Neural progenitor cell (in vitro differentiated cells): ENCODE measurements at places on chromosomes 3 and 15. TPM values are rescaled to one million over a fixed set of nuclear protein-coding genes. Genes with fewer than 3 reads are reported as not detected.

GRCh38 chr3:32355751-32356291 is 35.8 kb upstream of the CMTM7 start:
- DNase-seq, result no peak

DNA sequence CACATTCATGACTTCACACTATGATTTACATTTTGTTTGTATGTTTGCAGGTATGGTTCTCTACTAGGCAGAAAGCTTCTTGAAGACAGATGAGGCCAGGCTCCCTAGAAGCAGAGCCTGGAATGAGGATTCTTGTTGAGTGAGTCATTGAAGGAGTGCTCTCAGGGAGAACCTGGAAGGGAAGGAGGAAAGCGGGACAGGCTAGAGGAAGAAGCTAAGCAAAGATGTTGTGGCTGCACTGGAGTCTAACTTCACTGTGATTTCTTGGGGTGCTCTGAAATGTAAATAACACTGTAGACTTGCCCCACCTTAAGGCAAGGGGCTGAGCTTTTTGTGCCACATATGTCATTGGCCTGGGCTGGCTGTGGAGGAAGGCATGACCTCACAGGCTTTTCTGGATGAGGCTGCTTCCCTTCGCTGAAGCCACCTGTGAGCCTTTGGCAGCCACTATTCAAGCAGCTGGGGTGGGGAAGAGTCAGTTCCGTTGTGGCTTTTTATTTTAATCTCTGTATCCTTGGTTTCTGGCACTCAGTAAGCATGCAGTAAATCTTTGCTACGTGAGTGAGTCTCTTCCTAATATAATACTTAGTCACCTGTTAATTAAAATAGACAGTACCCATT is 307.3 kb downstream of the SV2B start:
- no peak for DNase-seq

The PHLDB2 gene
- 12.8 and 15.9 TPM in 2 replicates for total RNA-seq

The CFAP100 gene
- 0.12 TPM in 1 of 2 replicates, not detected in the other for total RNA-seq

- no peak for DNase-seq
Observed at GRCh38 chr3:149701977-149702350, 44.1 kb upstream of the WWTR1 start.

DNA sequence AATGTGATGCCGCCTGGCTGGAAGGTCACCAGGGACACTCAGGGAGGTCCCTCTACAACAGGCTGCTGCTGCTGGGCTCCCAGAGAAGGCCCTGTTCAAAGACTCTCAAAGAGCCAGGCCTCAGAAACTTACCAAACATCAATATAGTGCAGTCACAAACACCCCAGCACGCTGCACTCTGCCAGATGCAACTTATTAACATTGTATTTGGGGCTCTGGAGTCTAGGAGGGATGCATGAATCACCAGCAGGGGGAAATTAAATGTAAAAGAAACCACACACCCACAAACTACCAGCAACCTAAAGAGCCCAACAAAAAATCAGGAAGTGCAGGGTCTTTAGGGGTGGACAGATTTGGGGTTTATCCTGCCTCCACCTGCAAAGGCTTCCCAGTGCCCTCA is 74.6 kb upstream of the SPATA12 start:
- DNase-seq, result no peak

The ALDH1A2 gene
- 30.8 and 52.5 TPM in 2 replicates for total RNA-seq

DNA sequence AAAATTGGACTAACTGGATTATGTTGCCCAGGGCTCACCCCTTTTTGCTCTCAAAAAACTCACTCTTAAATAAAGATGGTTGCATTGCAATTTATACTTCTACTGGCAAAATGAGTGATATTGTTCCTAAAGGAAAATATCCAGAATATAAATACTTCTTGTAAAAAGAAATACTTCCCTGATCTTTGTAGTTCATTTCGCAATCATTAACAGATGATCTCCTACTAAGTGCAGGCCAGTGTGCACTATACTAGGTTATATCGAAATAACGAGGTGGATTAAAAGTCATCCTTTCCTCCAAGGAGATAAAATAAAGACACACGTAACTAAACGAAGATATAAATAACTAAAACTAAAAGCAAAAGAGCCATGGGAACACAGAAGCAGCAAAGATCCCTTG is 63.0 kb downstream of the MEX3B start:
- no peak for DNase-seq

The PLSCR2 gene
- not detected in 2 replicates for total RNA-seq

- DNase-seq, result no peak
Observed at GRCh38 chr3:141045849-141046248, 5.3 kb upstream of the SPSB4 start.

The PRR23A gene
- not detected in 2 replicates for total RNA-seq

DNA sequence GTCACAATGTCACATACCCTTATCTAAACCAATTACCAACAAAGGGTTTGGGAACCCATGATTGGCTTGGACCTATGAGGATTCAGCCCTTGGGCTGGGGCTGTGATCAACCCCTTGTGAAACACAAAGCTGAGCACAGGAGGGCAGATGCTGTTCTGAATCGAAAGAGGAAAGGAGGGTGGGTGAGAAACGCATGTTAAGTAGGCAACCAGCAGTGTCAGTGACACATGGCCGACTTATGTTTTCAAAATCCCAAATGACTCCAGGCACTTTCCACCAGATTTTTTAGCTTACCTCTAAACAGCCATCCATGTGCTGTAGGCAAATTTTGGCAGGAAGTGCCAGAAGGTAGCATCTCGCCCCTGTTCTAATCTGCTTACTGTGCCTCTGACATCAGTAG is 34.1 kb upstream of the KLHL25 start:
- no peak for DNase-seq

The ATP13A4 gene
- total RNA-seq, result 0.32 and 0.40 TPM in 2 replicates
